ENCODE measurements at places on chromosomes 2 and 18.

DNA sequence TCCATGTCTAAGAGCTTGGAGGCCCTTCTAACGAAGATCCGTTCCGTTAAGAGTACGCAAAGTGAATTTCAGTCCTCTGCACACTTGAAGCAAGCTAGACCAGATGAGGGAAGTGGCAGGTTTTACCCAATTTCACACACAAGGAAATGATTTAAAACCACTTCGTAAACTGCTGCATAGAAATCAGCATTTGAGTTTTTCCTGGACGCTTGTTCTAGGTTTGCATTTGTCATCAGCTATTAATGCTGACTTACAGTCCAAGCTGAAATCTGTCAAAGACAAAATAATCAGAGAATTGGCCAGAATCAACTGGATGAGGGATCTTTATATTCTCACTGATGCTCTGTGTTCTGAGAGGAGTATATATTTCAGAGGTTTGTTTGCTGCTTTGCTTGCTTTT lies 117.6 kb upstream of the RASGRP3 start:
- H3K4me1 ChIP-seq: no peaks in the 10 kb centered on the region
- H3K27ac ChIP-seq: no peak overlapping the region
- no peak for DNase-seq
- H3K27me3 ChIP-seq: no peaks in the 10 kb centered on the region
- H3K4me3 ChIP-seq: no peak overlapping the region

- no peaks in the 10 kb centered on the region for H3K36me3 ChIP-seq
- H3K27ac ChIP-seq: no peak overlapping the region
- no peak for DNase-seq
- no peaks in the 10 kb centered on the region for H3K27me3 ChIP-seq
These were observed 103.5 kb downstream of the CPO start for GRCh38 chr2:207042841-207043240.

GRCh38 chr2:176613323-176613987 lies 344.2 kb downstream of the MTX2 start:
- DNase-seq: no peak
- no peak overlapping the region for H3K4me3 ChIP-seq
- no peak overlapping the region for H3K27ac ChIP-seq
- peaks cover 43% of the 10 kb centered on the region for H3K27me3 ChIP-seq
- H3K4me1 ChIP-seq: no peaks in the 10 kb centered on the region

DNA sequence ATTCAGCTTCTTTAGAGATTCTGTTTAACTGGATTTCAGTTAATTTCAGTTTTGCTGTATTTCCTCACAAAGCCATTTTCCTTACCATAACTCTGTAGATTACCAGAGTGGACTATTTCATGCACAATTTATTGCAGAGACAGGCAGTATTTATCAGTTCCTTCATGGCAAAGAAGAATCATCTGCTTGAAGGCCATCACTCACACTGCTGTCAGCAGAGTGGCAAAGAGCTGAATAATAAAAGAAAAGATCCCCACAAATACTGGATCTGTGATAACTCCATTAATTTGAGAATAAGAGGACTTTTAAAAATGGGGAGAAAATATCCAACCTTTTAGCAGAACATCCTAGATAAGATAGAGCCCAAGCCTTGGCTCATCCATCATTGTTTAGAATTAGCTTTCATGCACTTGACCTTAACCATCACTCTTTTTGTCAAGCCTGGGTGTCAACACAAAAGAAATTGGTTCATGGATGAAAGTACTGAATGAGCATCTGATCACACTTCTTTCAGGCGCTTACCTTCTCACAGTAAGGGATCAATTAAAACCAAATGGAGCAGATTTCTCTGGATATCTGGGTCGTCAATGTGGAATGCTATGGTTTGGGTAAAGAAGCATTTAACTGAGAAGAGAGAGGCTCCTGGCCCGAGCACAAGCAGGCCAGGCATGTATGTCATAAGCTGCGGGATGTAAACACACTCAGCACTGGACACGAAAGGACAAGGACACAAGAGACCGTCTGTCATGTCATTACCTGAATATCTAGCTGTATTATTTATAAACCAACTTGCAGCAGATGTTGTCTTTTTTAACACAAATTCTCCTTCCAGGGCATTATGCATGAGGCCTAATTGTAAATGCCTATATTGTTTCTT lies 376.2 kb downstream of the ZNF521 start:
- H3K4me1 ChIP-seq: no peaks in the 10 kb centered on the region
- no peak for DNase-seq
- no peaks in the 10 kb centered on the region for H3K36me3 ChIP-seq
- H3K27me3 ChIP-seq: no peaks in the 10 kb centered on the region

Measured in left lung (tissue), 14 donors.